ENCODE measurements at places on chromosomes 11 and 22.

DNA sequence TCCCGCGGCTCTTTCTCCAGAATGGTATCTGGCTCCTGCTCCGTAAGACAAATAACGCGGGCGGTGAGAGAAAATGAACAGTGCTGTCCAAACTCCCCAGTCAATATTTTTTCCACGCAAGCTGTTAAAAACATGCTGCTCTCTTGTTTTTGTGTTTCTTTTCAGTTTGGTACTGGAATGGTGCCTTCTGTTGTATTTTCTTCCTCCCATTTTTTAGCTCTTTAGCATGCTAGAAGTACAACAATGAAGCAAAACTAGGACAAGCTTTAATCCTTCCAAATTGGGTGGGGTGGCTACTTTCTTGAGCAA lies 599 bp upstream of the PPP2R1B start:
- no peak for DNase-seq

GRCh38 chr11:44833877-44834452 lies 107.2 kb downstream of the TSPAN18 start:
- DNase-seq = no peak

- no peak for DNase-seq
Observed at GRCh38 chr11:73519266-73519665, 78.6 kb downstream of the FAM168A start.

DNA sequence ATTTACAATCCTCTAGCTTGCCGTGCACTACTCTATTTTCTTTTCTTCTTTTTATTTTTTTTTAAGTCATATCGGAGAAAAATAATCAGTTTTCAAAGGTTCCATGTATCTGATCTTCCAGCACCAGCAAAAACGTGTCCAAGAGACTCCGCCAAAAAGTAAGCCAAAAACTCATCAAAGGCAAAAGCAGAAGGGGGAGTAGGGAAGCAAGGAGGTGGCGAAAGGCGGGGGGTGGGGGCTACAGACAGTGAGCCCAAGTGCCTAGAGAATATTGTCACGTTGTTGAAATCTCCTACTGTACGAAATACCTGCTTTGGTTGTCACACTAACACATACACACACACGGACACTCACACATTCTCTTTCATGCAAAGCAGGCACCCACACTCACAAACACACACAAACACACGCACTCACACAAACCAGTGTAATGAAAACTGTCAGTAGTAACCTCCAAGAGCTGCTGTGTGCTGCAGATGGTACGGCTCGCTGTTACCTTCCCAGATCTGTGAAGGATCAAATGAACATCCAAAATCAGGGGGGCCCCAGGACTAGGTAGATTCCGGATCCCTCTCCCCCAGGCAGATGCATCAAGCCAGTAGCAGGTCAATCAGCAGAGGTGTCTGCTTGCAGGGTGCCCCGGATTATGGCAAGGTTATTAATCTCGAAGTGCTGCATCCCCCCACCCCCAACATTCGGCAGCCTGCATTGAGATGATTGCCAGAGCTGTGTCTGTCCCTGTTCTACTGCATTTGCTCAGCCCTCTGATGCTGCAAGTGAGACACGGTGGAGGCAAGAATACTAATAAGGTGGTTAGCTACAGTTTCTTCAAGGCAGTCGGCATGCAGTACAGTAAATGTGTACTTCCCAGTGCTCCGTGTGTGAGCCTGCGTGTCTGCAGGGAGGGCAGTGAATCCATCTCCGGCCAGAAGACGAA lies at the start of gene LRRC4C:
Gene LRRC4C, minus strand, starts transcription at position 188 of the 937 bp plus-strand sequence.
- DNase-seq = no peak

GRCh38 chr22:43053176-43053575 lies 36.0 kb downstream of the TTLL1 start:
- DNase-seq = no peak

DNA sequence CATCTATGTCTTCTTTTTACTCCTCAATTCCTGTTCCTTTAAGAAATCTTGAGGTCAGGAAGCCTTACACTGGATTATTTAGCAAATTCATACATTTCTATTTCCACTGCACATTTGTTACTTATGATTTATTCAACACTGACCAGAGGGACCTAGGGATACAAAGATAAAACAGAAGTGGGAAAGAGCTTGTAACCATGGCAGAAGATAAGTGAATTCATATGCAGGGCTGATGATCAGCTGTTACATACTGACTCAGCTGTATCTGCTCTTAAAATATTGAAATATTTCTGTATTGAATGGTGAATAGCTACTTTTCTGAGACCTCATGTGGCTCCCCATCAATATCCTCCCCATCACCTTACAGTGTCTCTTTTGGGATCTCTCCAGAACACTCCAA lies 25.2 kb downstream of the HORMAD2 start:
- no peak for DNase-seq

DNA sequence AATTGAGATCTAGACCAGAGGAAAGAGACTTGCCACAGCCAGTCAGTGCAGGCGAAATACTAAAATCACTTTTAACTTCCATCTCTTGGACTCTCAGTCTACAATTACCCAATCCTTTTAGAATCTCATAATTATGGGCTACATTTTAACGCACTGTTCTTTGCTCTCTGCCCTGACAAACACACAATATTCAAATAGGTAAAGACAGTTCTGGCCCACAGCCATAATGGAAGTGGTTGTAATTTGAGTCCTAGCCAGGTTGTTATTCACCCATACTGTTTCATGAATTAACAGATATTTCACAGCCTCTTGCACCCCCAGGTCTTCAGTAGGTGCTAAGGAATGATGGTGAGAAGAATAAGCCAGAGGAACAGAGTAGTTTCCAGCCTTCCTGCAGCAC lies 830 bp downstream of the C11orf97 start:
- no peak for DNase-seq

GRCh38 chr22:24463071-24463760 lies 31.9 kb upstream of the UPB1 start:
- DNase-seq = no peak

Measured in stimulated activated CD8-positive, alpha-beta memory T cell treated with anti-CD3 and anti-CD28 coated beads, Interleukin-4, amount 100 ng/mL, for 1 hour (primary cell).